GM04504 (cell line): ENCODE measurements at places on chromosomes 16 and 17.

DNA sequence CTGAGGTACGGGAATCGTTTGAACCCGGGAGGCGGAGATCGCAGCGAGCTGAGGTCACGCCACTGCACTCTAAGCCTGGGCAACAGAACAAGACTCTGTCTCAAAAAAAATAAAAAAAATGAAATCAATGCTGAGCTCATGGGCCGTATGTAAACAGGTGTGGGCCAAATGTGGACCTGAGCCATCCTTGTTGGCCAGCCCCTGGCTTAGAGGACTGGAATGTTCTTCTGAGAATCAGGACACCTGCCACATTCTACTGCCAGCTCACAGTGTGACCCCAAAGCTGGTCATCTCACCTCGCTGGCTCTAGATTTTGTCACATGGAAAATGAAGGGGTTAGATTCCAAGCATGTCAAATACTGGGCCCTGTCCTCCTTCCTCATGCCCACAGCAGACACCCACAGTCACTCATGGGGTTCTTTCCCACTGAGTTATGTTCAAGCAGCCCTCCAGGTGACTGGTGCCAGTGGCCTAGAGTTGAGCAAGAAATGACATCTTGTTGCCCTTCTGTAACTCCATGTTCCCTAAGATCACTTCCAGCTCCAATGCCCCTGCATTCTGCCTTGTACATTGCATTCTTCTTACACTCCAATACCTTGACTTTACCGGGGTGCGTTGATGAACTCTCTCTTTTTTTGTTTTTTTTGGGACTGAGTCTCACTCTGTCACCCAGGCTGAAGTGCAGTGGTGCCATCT, 110.6 kb downstream of the ABCC1 start:
- DNase-seq = no peak

GRCh38 chr17:36525113-36525512, 9.6 kb downstream of the MYO19 start:
- no peak for DNase-seq

GRCh38 chr17:55930291-55930809, 179.5 kb downstream of the PCTP start:
- DNase-seq = no peak

GRCh38 chr16:55655897-55656681, at the start of gene SLC6A2:
Gene SLC6A2 (plus strand): TSS chr16:55655988. CDS start chr16:55656695, 707 bp downstream.
- no peak for DNase-seq

- no peak for DNase-seq
These were observed 10.3 kb upstream of the ZFHX3 start for GRCh38 chr16:73058221-73058615.

- no peak for DNase-seq
These were observed 5.4 kb upstream of the CHRNE start for GRCh38 chr17:4908301-4908700.

- DNase-seq = peak; percentile 11
These were observed 38.4 kb downstream of the RANBP10 start for GRCh38 chr16:67767953-67768352.

- DNase-seq = no peak
These were observed 3.1 kb upstream of the HOXB2 start for GRCh38 chr17:48547808-48548522.

- DNase-seq = no peak
These were observed 35.8 kb downstream of the GP2 start for GRCh38 chr16:20291208-20292206.

GRCh38 chr16:10168258-10168657, 14.0 kb downstream of the GRIN2A start:
- no peak for DNase-seq

- DNase-seq = no peak
These were observed 3.5 kb upstream of the UQCC4 start for GRCh38 chr16:1424028-1424427.

DNA sequence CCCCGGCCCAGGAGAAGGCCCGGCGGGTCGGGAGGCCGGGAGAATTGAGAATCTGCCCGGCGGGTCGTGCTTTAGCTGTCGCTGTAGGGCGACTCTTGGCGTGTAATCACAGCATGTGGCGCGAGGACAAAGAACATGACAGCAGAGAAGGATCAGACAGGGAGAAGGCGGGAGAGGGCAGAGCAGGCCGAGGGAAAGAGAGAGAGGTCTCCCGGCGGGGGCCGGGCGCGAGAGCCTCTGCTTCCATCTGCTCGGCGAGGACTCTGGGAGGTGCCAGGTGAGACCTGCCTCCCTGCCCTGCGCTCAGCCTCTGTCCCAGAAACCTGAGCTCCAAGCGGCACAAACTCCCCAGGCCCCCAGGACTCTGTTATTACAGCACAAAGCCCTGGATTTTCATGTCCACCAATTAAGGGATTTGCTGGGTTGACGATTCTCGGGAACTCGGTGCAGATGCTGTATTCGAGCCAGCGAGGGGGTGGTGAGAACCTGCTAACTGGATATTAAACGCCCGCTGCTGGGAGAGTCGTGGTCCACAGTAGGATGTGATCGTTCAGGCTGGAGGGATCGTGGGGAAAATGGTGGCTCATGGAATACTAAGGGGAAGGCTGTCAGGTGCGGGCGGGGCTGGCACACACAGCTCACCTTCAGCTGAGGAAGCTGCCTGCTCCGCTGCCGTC, 172.0 kb upstream of the CIBAR2 start:
- no peak for DNase-seq

DNA sequence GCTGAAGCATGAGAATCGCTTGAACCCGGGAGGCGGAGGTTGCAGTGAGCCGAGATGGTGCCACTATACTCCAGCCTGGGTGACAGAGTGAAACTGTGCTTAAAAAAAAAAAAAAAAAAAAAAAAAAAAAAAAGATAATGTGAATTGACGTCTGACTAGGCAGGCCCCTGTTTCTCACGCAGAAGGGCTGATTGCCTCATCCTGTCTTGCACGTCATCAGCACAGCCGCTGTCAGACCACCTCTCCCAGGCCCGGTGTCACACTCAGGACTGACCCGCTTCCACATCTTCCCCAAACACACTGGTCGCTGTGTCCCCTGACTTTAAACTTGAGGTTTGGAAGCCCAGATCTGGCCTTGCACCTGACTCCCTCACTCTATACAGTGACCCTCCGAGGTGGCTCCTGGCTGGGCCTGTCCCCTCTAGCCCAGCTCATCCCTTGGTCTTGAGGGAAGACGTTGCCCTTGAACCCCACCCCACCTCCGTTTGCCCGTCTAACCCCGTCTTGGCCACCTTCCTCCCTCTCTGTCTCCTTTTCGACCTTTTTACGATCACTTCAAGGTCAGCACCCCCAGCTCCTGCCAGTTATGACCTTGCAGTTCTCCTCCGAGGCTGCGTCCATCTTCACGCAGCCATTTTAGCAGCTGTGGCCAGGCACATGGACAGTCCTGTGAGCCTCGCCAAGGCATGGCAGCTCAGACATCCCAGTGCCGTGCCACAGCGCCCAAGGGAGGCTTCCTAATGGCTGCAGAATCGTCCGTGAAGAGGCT, 149.9 kb upstream of the PLCG2 start:
- DNase-seq = no peak

DNA sequence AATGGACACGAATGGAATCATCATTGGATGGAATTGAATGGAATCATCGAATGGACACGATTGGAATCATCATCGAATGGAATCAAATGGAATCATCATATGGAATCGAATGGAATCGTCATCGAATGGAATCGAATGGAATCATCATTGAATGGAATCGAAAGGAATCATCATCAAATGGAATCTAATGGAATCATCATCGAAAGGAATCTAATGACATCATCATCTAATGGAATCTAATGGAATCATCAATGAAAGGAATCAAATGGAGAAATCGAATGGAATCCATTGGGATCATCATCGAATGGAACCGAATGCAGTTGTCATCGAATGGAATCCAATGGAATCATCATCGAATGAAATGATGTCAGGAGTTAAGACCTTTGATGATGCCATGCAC, 154.9 kb downstream of the SHCBP1 start:
- no peak for DNase-seq

GRCh38 chr16:86363836-86364618, 146.3 kb upstream of the FOXF1 start:
- DNase-seq = no peak

DNA sequence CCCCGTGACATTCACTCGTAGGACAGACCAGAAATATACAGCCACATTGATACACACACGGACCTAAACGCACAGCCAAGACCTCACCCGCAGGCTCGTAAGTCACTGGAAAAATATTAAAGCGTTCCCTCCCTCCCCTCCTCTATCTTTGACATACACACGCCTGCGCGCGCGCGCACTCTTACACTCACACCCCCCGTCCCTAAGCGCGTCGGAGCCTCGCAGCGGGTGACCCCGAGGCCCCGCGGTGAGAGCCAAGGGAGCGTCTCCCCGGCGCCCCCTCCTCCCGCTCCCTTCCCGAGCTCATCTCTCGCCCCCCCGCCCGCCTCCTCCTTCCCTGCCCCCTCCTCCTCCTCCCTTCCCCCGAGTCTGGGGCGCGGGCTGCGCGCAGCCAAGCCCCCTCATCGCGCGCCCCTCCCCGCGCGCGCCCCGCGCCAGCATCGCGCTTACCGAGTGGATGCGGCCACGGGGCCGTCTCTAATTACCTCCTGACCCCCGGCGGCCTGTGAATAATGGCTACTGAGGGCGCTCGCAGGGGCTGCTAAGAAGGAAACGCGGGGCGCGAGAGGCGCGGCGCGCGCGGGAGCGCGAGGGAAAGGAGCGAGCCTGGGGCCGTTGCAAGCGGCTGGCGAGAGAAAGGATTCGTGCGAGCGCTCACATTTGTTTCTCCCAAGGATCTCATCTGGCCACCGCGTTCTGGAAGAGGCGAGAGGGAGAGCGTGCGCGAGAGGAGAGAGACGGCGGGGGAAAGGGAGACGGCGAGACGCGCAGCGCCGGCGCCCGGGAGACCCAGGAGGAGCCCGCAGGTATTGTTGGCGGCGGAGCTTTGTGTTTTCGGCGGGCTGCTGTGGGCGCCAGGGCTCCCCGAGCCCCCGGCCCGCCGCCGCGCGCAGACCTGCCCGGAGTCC, 42.4 kb downstream of the RAI1 start:
- peak; percentile 51 for DNase-seq

DNA sequence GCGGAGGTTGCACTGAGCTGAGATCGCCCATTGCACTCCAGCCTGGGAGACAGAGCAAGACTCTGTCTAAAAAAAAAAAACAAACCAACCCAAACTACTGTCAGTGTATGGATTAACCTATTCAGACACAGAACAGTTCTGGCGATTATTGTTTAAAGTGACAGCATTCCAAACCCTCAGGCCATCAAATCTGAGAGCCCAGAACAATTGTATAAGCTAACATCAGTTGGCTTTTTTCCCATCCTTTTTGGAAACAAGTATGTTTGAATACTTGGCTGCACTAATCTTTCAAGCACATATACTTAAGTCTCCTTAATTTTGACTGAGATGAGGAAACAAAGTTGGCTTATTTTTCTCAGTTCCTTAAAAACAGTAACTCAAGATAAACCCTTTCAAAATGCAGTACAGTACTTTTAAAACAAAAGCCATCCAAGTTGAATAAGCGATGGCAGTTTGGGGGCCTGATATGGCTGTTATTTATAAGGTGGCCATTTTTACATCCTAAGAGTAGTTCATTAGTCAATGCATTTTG, 1.4 kb downstream of the ZSWIM7 start:
- no peak for DNase-seq

DNA sequence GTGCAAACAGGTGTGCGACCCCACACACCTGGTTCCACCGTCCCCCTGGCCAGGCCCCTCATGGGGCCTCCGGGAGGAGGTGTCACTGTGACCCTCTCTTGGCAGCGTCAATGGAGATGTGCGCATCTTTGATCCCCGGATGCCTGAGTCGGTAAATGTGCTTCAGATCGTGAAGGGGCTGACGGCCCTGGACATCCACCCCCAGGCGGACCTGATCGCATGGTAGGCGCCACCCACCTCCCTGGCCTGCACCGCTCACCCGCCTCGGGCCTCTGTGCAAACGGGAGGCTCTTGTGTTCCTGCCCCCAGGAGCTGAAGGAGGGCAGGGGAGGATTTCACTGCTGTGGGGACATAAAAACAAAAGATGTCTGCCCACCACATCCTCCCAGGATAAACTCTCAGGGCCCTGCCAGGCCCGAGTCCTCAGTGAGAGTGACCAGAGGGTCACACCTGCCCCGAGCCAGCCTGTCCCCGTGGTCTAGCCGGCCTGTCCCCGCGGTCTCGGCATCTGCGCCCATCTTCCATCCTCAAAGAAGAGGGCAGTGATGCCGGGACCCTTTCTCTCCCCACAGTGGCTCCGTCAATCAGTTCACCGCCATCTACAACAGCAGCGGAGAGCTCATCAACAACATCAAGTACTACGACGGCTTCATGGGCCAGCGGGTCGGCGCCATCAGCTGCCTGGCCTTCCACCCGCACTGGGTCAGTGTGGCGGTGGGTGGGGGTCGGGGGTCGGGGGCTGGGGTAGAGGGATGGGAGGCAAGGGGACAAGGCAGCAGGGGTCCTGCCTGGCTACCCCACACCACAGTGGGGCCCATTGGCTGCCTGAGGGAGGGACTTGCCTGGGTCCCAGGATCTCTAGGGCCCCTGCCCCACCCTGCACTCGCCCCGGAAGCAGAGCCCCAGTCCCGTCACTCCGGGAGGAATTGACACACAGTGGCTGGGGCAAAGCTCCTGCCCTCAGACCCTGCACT, 29.0 kb upstream of the CHMP6 start:
- DNase-seq = no peak

DNA sequence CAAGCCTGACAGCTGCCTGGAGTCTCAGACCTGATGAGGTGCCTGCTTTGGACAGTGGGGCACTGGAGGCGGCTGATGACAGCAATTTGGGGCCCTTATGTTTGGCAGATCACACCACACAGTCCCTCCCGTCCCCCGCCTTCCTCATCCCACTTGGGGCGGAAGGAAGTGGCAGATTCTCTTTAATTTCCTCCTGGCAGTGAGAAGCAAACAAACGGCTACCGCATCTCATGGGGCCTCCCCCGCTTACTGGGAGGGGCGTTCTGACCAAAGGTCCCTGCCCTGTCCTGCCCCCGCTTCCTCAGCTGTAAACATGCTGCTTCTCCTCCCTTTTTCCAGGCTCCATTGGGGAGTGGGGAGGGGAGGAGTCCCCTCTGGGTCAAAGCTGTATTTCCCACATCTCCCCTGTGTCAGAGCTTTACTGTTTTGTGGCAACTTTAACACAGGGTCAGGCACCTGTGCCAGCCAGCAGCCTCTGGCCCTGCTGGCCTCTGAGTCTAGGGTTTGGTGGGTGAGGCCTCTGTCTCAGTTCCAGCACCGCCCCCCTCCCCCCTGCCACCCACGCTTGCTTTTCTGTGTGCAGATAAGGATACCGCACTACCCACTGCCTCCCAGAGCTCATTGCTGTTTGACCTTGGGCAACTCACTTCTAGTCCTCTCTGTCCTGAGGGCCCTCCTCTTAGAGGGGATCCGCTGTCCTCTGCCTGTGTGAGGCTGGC, 5.4 kb upstream of the NFATC3 start:
- DNase-seq = no peak

GRCh38 chr16:71515026-71515425, 11.2 kb upstream of the CHST4 start:
- DNase-seq = no peak

GRCh38 chr17:43219001-43219400, 7.3 kb downstream of the TMEM106A start:
- DNase-seq = no peak

GRCh38 chr17:59371416-59372100, 40.1 kb downstream of the YPEL2 start:
- no peak for DNase-seq

GRCh38 chr17:7843257-7843535, 9.2 kb downstream of the KDM6B start:
- DNase-seq = no peak
